ENCODE measurements at places on chromosomes 11 and 22.

- DNase-seq: peak; percentile 25
Observed at GRCh38 chr11:60970369-60970774, 1.1 kb upstream of the CD6 start.

- no peak for DNase-seq
Observed at GRCh38 chr11:15667127-15667725, 552.5 kb downstream of the INSC start.

DNA sequence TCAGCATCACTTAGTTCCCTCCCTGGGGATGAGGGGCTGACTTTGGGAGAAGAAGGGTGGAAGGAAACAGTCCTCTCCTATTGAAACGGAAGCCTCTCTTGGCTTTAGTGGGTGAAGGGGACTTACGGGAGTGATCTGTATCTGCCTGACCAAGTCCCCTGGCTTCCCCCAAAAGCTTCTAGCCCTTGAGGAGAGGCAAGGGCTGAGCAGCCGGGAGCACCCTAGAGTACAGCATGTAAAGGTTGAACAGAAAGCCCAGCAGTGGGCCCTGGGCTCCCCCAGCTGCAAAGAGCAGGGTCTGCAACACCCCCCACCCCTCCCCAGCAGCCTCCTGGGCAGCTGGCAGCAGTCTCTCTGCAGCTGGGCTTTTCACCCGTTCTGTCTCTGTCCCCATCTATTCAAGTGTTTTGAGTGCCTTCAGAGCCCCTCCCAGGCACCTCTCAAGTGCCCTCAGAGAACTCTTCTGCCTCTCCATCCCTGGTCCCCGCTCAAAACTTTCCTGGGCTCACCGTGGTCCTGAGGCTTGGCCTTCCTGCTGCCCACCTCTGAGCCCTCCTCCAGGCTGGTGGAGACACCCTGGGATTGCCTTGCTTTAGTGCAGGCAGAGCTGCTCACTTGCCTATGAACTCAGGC lies 2.7 kb downstream of the CAPN5 start:
- DNase-seq: peak; percentile 16

DNA sequence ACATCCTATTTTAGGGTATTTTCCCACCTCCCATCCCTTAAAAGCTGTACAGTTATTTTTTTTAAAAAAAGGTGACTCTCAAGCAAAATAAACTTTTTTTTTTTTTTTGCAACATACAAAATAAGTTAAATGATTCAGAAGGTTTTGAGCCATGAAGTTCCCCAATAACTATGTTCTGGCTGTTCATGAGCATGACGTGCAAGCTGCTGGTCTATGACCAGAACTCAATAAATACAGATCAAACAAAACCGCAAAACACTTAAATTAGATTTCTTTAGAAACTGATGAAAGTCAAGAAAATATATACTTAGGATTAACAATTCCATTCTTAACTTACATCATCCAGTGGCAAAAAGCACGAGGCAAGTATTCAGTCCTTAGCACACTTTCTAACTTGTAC lies 24.1 kb upstream of the CLNS1A start:
- no peak for DNase-seq

- no peak for DNase-seq
Observed at GRCh38 chr22:48517039-48518030, 1310.3 kb downstream of the BRD1 start.

- DNase-seq: no peak
Observed at GRCh38 chr22:35367331-35367886, 13.5 kb upstream of the HMOX1 start.
